Stimulated activated CD8-positive, alpha-beta memory T cell treated with anti-CD3 and anti-CD28 coated beads, Interleukin-12 subunit alpha, Interleukin-12 subunit beta, amount 100 ng/mL, for 4 hours (primary cell): ENCODE measurements at places on chromosomes 3 and 15.

DNA sequence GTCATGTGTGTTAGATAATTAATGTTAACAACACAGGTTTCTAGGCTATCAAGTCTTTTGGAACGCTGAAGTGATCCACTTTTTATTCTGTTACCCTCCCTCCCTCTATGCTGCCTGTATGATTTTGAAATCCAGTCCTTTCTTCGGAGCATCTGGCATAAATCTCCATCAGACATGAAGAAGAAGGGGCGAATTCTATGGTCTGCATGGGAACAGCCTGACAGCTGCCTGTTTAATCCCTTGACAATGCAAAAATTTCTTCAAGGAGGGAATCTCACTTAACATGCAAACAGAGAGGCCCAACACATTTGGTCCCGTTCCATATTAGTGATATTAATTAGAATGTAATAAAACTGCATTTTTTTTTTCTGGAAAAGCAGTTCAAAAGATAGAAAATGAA lies 145.2 kb downstream of the VGLL3 start:
- no peak for DNase-seq

GRCh38 chr15:29452881-29453731 lies 183.5 kb upstream of the NSMCE3 start:
- no peak for DNase-seq

DNA sequence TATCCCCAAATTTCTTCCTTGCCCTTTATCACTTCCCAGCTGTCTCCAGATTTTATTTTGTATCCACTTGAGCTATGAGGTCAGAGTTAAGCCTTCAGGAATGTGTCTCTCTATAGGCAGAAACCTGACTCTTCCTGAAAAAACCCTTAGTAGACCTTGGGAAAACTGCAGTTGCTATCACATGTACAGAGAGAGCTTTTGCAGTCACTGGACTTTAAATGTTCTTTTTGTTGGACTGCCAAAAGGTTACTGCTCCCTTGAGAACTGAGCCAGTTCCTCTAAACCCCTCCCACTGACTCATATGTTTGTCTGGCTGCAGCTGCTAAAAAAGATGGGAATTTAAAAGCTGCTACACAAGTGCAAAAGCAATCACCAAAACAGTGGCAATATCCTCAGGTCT lies 169.1 kb upstream of the CCDC54 start:
- DNase-seq, result no peak

GRCh38 chr15:40100947-40101905 lies 7.5 kb downstream of the BMF start:
- no peak for DNase-seq

GRCh38 chr15:45583731-45584639 lies 3.2 kb upstream of the BLOC1S6 start:
- no peak for DNase-seq

DNA sequence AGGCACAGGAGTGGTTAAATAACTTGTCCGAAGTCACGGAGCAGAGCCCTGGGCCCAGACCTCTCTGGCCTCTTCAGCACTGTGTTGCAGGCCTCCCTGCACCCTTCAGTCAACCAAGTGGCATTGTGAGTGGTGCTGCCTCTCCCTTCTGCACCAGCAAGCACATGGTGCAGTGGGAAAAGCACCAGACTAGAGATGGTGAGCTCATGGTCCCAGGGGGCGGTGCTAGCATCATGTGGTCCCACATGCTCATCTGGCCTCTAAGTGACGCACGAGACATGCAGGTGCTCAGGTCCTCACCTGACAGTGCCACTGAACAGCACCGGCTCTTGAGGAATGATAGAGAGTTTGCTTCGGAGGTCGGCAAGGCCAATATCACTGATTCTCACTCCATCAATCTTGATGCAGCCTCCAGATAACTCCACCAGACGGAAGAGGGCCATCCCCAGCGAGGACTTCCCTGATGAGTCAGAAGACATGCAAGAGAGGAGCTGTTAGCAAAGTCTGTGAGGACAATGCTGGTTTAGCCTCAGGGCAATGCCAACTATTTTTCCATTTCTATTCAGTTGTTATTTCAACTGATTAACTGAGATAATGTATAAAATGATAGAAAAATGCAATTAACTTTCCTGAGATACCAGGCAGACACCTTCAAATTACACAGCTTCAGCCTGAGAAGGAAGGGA lies 53.1 kb upstream of the PARL start:
- DNase-seq, result no peak

- no peak for DNase-seq
Measured at GRCh38 chr3:168517249-168518071, 421.7 kb upstream of the GOLIM4 start.

DNA sequence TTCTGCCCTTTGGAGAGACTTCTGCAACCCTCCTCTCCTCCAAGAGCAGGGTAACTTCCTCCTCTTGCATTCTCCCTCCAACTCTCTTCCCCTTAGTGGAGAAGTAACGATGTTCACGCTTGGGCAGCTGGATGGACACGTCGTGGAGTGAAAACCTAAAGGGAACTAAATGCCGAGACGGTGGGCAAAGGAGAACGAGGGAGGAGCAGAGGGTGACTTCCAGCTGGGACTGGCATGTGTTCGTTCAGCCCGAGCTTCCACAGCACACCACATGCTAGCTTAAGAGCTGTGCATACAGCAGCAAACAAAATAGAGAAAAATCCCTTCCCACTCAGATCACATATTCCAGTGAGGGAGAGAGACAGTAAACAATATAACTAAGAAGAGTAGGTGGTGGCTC lies 179.8 kb downstream of the SLCO3A1 start:
- DNase-seq, result no peak

- no peak for DNase-seq
Measured at GRCh38 chr3:45132568-45133211, 13.5 kb downstream of the CDCP1 start.

- DNase-seq, result no peak
Measured at GRCh38 chr3:129022114-129023007, 21.3 kb downstream of the EFCC1 start.

DNA sequence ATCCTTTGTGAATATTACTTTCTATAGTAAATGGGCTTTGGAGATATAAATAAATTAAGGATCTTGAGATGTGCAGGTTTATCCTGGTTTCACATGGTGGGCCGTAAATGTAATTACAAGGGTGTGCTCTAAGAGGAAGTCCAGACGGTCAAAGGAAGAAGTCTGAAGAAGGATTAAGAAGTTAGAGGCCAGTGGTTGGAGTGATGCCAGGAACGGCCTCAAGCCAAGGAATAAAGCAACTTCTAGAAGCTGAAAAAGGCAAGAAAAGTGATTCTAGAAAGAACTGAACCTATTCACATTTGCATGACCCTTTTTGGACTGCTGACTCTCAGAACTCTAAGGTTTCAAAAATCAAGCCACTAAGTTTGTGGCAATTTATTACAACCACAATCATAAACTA lies 981.3 kb upstream of the ALCAM start:
- DNase-seq, result no peak

DNA sequence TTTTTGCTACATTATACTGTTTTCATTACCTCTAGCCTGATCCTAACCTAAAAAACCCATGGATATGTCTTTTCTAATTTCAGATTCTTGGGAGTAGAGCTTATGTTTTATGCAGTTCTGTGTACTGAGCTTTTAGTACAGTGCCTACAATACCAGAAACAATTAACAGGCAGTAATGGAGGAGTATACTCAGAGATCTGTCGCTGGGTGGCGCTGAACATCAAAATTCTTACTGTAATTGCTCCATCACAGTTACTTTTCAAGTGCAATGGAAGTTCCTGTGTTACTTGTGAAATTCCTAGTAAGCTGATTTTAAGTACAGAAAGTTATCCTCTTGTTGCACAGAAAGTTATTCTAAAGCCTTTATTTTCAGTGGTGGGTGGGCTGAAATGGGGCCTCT lies 66.9 kb downstream of the RNF13 start:
- no peak for DNase-seq

GRCh38 chr15:71333839-71334238 lies 218.6 kb downstream of the THSD4 start:
- no peak for DNase-seq

GRCh38 chr3:159805411-159805772 lies 183.2 kb upstream of the IL12A start:
- no peak for DNase-seq
